Subcutaneous preadipocyte (primary cell): ENCODE measurements at places on chromosomes 3 and 15. TPM values are rescaled to one million over a fixed set of nuclear protein-coding genes. Genes with fewer than 3 reads are reported as not detected.

The CDV3 gene
- total RNA-seq = 112 and 166 TPM in 2 replicates

The DYNLT2B gene
- total RNA-seq = 6.5 and 7.0 TPM in 2 replicates

The C3orf20 gene
- total RNA-seq = not detected in 2 replicates

The ACKR2 gene
- 0.20 TPM in 1 of 2 replicates, not detected in the other for total RNA-seq

The SPSB4 gene
- not detected in 2 replicates for total RNA-seq

The ROPN1B gene
- total RNA-seq = not detected in 2 replicates
